ENCODE measurements at places on chromosomes 3 and 15.
A peak's percentile ranks its signal among the peaks of the same experiment; 100 is the strongest.

- H3K27me3 ChIP-seq: no peaks in the 10 kb centered on the region
- no peaks in the 10 kb centered on the region for H3K4me1 ChIP-seq
- H3K36me3 ChIP-seq: no peaks in the 10 kb centered on the region
- no peak overlapping the region for H3K27ac ChIP-seq
- no peak for DNase-seq
Measured at GRCh38 chr3:182530316-182530715, 263.0 kb upstream of the ATP11B start.

DNA sequence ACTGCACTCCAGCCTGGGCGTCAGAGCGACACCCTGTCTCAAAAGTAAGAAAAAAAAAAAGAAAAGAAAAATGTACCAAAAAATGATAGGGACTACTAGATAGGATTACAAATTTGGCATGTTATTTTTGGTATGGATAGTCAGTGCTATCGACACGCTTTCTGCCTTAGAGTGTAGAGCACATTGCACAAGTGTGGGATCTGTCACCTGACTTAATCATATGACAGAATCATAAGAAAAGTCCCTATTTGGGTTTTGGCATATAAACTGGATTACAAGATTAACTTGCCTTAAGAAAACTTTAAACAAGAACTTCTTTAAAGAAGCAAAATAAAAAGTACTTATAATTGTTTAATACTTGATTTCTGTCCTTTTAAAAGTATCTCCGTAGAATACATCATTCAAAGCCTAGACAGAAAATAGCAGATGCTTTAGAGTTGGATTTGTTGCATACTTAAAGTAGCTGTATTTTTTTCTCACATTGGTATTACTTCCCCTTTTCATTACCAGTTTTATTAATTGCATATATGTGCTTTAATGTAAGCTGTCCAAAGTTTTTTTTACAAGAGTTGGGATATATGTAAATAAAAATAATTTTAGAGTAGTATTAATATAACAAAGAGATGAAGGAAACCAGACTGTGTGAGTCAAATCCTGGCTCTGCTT is 7.8 kb downstream of the ATP6V1A start:
- H3K4me3 ChIP-seq: no peak overlapping the region
- peaks cover 8% of the 10 kb centered on the region for H3K4me1 ChIP-seq
- no peak overlapping the region for H3K27ac ChIP-seq

DNA sequence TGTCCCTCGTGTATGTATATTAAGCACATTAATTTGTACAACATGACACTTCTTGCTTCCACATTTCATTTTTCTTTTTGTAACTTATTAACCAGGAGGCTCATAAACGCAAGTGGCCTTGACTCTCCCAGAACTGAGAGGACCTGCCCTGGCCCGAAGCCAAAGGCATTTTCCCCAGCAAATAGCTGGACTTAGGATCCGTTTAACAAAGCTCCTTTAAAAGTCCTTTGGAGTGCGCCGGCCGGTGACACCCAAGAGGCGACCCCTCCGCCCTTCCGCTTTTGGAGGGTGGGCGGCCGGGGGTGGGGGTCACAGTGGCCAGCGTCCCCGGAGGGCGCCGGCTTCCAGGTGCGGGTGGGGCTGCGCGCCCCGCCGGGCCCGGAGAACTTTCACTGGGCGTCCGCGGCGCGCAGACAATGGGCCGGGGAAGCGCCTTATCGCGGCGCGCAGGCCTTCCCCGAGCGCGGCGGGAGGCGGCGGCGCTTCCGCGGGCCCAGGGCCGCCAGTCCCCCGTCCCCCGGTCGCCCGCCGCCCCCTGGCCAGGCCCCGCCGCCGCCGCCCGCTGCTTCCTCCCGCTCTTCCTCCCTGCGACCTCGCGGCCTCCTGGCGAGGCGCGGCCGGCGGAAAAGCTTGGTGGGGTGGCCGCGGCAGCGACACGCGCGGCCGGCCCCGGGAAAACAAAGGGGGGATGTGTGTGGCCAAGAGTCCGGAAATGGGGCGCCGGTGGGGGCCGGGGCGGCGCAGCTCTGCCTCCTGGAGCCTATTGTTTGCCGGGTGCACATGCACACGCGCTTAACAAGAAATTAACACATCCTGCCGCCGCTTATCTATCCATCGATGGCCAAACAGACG is 613.4 kb downstream of the MCTP2 start:
- H3K4me3 ChIP-seq: no peak overlapping the region
- H3K27ac ChIP-seq: no peak overlapping the region
- no peaks in the 10 kb centered on the region for H3K36me3 ChIP-seq
- DNase-seq: peak; percentile 27
- H3K27me3 ChIP-seq: no peaks in the 10 kb centered on the region

DNA sequence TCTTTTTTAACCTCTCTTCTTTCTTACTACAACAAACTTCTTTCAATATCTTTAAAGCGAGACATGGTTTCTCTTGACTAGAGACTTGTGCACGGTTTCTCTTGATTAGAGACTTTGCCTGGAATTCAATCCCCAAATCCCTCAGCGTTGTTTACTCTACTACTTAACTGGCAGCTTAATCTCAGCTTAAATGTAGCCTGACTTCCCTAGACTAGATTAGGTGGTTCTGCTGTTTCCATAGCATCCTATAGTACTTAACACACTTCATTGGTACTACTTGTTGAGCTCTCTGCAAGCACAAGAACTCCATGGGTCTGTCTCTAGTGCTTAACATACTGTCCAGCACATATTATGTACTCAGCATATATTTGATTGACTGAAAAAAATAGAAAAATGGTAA is 168.2 kb upstream of the GPR149 start:
- no peaks in the 10 kb centered on the region for H3K4me1 ChIP-seq
- H3K36me3 ChIP-seq: no peaks in the 10 kb centered on the region
- H3K27ac ChIP-seq: no peak overlapping the region
- no peaks in the 10 kb centered on the region for H3K27me3 ChIP-seq

DNA sequence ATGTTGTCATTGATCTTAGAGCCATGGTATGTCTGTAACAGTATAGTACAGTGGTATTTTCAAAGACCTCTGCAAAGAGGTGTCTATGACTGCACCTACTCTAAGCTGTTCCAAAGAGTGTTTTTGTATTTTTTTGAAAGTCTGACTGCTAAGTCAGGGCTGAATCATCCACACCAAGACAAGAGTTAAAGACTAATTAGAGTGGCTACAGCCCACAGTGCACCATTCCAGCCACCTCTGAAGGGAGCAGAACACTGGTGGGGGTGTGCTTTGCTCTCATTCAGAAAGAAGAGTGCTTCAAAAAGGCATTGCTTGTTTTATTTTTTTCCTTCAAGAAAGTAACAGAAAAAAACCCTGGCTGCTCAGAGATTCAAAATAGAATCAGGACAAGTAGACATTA is 301.4 kb downstream of the GABRG3 start:
- no peak for DNase-seq
- no peak overlapping the region for H3K4me3 ChIP-seq
- no peaks in the 10 kb centered on the region for H3K27me3 ChIP-seq
- H3K36me3 ChIP-seq: no peaks in the 10 kb centered on the region

GRCh38 chr3:52851348-52851747 is 16.5 kb upstream of the MUSTN1 start:
- DNase-seq: peak; percentile 22
- H3K27me3 ChIP-seq: no peaks in the 10 kb centered on the region
- H3K27ac ChIP-seq: no peak overlapping the region

GRCh38 chr3:45269952-45270351 is 43.9 kb upstream of the TMEM158 start:
- H3K27ac ChIP-seq: no peak overlapping the region
- DNase-seq: no peak
- H3K4me3 ChIP-seq: no peak overlapping the region
- no peaks in the 10 kb centered on the region for H3K27me3 ChIP-seq
- H3K36me3 ChIP-seq: no peaks in the 10 kb centered on the region
- H3K4me1 ChIP-seq: no peaks in the 10 kb centered on the region

DNA sequence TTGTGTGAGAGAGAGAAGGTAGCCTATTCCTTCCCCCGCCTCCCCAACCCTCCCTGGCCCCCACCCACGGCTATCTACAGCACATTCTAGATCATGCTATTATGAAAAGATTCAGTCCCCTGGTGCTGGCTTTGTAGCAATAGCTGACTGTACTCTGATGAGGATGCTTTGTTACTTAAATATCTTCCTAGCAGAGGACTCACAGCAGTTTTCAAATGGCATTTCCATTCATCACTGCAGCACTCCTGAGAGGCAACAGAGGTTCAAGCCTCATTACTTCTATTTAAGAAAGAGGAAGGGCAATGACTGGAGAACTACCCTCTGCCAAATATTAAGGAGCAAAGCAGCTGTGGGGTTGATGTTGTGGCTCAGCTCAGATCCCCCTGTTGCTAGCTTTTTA is 61.0 kb downstream of the LRRN1 start:
- no peaks in the 10 kb centered on the region for H3K27me3 ChIP-seq
- H3K4me3 ChIP-seq: no peak overlapping the region
- no peaks in the 10 kb centered on the region for H3K4me1 ChIP-seq
- no peak overlapping the region for H3K27ac ChIP-seq
- DNase-seq: no peak

- DNase-seq: no peak
- no peak overlapping the region for H3K4me3 ChIP-seq
- H3K27ac ChIP-seq: no peak overlapping the region
- no peaks in the 10 kb centered on the region for H3K36me3 ChIP-seq
- H3K4me1 ChIP-seq: no peaks in the 10 kb centered on the region
Measured at GRCh38 chr3:10746001-10746400, 70.0 kb upstream of the SLC6A11 start.

- no peak for DNase-seq
- H3K27ac ChIP-seq: no peak overlapping the region
- H3K4me3 ChIP-seq: no peak overlapping the region
Measured at GRCh38 chr3:46904303-46905212, 27.0 kb downstream of the PTH1R start.

GRCh38 chr3:14019459-14019858 is 105.2 kb downstream of the CHCHD4 start:
- H3K27me3 ChIP-seq: no peaks in the 10 kb centered on the region
- no peaks in the 10 kb centered on the region for H3K4me1 ChIP-seq
- no peak for DNase-seq
- no peak overlapping the region for H3K27ac ChIP-seq
- H3K36me3 ChIP-seq: no peaks in the 10 kb centered on the region

GRCh38 chr3:139225548-139225947 is 118.3 kb upstream of the MRPS22 start:
- H3K4me3 ChIP-seq: no peak overlapping the region
- no peaks in the 10 kb centered on the region for H3K27me3 ChIP-seq
- no peaks in the 10 kb centered on the region for H3K36me3 ChIP-seq
- H3K4me1 ChIP-seq: peaks cover 6% of the 10 kb centered on the region
- H3K27ac ChIP-seq: no peak overlapping the region

GRCh38 chr15:63029676-63030075 is 12.9 kb upstream of the TPM1 start:
- H3K27me3 ChIP-seq: no peaks in the 10 kb centered on the region
- no peak overlapping the region for H3K4me3 ChIP-seq
- no peak for DNase-seq
- no peak overlapping the region for H3K27ac ChIP-seq
- no peaks in the 10 kb centered on the region for H3K36me3 ChIP-seq

DNA sequence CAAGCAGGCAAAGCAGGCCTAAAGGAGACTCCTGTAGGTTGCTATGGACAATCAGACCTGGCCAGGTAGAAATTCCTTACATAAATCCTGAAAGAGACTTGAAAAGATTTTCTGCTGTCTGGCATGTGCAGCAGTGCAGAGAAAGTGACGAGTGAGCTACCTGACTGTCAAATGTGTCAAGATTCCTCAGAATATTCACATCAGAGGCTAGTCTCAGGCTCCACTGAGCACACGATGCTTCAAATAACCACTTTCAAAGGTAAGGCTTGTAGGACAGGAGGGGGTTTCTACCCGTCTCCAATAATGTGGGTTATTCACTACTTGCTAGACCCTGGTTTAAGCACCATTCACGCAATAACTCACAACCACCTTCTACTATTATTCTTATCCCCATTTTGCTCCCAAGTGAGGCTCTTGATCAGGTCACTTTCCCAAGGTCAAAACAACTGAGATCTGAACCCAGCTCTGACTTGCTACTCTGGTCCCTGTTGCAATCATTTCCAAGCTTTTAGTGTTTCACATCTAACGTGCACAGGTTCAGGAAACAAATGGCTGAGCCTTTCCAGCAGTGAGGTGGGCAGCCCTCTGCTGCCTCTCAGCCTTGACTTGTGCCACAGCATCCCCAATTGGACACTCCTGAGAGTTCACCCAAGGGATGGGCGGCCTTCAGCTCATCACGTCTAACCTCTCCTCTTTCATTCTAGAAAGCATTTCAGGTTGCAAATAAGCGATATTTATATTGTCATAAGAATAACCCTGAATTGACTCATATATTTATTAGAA is 329.9 kb upstream of the WNT5A start:
- no peak for DNase-seq
- H3K4me3 ChIP-seq: no peak overlapping the region
- no peak overlapping the region for H3K27ac ChIP-seq
- H3K4me1 ChIP-seq: peaks cover 14% of the 10 kb centered on the region

GRCh38 chr3:42276141-42277132 is 10.5 kb upstream of the CCK start:
- DNase-seq: no peak
- no peaks in the 10 kb centered on the region for H3K27me3 ChIP-seq
- H3K4me1 ChIP-seq: no peaks in the 10 kb centered on the region
- H3K4me3 ChIP-seq: no peak overlapping the region

DNA sequence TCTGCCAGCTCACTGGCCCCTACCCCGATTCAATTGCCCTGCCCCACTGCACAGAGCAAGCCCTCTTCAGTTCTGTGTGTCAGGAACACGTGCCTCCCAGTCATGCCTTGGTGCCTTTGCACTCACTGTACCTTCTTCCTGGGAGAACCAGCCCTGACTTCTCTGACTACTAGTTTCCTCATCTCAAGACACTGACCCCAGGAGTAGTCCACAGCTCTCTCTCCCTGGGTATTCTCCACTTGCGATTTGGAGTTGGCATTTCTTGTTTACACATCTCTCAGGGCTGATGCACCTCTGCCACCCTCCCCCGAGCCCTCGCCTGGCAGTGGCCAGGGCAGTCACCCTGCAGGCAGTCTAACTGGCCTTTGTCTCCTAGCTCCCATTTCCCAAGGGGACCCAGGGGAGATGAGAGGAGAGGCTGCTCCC is 5.7 kb downstream of the CISH start:
- DNase-seq: peak; percentile 93
- no peaks in the 10 kb centered on the region for H3K27me3 ChIP-seq
- peaks cover 21% of the 10 kb centered on the region for H3K36me3 ChIP-seq
- peak overlapping the region; percentile 100 for H3K27ac ChIP-seq
